ENCODE measurements at places on chromosomes 7 and 10.

GRCh38 chr10:96488161-96488935, 25.4 kb downstream of the TLL2 start:
- DNase-seq = no peak

- no peak for DNase-seq
Measured at GRCh38 chr7:74138945-74139843, 35.0 kb upstream of the EIF4H start.

DNA sequence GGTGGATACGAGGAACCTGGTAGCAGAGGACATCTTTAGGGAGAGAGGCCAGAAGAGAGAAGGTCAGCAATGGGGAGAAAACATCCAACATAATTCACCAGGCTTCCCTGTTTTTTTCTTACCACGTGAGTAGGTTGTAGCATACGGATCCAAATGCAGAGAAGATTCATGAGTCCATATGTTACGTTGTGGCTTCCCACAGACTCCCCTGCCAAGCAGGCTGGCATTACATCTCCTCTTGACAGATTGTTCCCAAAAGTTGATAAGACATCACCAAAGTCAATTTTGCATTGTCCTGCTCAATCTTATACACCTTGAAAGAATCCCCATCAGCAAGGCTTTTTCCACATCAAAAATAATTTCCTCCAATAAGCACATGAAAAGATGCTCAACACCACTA, 39.7 kb downstream of the DRGX start:
- DNase-seq = no peak

GRCh38 chr7:27188386-27189294, 3.6 kb upstream of the HOXA11 start:
- DNase-seq = no peak

- DNase-seq = no peak
Measured at GRCh38 chr7:142873281-142873784, 12.2 kb downstream of the TRPV6 start.

DNA sequence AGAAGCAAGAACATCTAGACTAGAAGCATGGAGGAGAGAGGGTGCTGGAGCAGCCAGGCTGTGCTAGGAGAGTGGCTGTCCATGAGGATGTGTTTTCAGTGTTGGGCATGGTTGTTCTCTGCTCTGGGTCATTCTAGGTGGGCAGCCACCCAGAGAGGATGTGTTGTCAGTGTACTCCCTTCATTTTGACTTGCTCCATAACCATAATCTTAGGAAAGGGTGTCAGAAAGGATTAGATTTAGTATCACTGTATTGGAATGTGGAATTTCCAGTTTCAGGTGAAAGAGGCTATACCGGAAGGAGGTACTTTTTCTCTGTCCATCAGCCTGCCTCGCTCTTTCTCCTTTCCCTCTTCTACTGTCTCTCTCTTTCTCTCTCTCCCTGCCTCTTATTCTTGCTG, 474.5 kb upstream of the PODXL start:
- no peak for DNase-seq

GRCh38 chr10:88292185-88292514, 291.0 kb downstream of the RNLS start:
- no peak for DNase-seq

DNA sequence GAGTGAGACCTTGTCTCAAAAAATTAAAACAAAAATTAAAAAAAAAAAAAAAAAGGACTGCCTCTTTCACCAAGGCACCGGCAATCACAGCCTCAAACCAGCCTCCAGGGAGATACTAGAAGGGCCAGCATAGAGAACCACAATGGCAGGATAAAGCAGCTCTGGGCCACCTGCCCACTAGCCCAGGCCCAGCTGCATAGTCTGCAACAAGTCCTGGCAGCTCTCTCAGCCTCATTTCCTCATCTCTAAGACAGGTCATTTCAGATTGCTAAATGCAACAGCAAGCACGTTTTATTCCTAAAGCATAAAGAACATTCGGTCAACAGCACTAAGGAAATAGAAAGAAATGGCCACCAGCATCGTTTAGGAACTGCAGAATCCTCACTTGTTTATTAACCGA, 28.8 kb downstream of the XPNPEP1 start:
- DNase-seq = no peak

DNA sequence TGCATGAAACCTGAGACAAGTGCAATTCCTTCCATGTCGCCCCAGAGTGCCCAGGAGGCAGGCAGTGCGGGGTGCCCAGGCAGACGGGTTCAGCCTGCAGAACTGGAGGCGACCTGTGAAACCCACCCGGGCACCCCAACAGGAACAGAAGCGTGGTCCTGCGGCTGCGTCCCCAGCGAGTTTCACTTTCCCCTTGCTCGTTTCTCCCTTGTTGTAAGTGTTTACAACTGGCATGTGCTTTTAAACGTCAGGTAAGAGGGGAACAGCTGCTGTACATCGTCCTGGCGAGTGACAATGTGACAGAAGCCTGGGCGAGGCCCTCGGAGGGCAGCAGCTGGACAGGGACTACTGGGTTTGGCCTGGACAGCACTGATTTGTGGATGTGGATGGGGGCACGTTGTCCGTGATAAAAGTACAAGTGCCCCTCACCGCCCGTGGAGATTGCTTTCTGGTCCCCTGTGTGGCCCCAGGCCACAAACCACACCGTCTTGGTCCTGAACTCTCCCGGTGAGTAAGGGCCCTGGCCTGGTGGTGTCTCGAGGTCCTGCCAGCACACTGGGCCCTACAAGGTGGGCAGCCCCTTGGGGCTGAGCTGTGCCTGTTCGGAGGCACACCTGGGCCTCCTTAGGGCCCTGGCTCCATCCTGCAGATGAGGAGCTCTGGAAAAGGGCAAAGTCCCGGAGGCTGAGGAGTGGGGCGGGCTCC, 4.0 kb downstream of the VENTX start:
- DNase-seq = no peak

GRCh38 chr10:28873540-28873939, 196.2 kb downstream of the BAMBI start:
- no peak for DNase-seq

- no peak for DNase-seq
Measured at GRCh38 chr7:116630932-116631671, 40.9 kb upstream of the MET start.

- DNase-seq = no peak
Measured at GRCh38 chr7:43590862-43591557, 8.1 kb downstream of the STK17A start.

DNA sequence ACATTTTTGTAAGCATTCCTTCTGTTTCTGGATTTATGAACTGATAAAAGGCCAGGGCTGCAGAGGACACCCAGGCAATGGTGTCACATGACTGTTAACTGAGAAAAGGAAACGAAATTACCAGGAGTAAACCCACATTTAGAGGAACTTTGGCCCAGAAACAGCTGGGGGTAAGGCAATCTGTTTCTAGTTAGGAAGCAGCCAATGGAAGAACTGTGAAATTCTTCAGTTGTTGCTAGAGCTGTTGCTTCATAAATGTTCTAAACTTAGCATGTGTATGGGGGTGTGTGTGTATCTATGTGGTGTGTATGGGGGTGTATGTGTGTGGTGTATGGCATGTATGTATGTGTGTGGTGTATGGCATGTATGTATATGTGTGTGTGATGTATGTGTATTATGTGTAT, 11.8 kb upstream of the PDCD4 start:
- no peak for DNase-seq

DNA sequence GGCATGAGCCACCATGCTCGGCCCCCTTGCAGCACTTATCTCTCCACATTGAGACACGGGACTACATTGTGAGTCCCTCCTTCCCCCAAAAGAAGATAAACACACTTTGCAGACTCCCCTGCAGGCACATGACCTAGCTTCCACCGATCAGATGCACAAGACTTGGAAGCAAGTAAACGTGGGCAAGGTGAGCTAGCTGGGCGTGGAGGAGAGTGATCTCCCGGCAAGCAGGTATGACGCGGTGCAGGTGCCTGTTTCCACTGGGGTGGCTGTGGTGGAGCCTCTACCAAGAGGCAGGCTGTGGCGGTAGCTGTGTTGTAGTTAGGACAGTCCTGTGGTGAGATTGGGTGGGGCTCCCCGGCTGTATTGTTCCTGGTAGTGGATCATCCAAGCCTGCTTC, 7.7 kb upstream of the COMTD1 start:
- no peak for DNase-seq

DNA sequence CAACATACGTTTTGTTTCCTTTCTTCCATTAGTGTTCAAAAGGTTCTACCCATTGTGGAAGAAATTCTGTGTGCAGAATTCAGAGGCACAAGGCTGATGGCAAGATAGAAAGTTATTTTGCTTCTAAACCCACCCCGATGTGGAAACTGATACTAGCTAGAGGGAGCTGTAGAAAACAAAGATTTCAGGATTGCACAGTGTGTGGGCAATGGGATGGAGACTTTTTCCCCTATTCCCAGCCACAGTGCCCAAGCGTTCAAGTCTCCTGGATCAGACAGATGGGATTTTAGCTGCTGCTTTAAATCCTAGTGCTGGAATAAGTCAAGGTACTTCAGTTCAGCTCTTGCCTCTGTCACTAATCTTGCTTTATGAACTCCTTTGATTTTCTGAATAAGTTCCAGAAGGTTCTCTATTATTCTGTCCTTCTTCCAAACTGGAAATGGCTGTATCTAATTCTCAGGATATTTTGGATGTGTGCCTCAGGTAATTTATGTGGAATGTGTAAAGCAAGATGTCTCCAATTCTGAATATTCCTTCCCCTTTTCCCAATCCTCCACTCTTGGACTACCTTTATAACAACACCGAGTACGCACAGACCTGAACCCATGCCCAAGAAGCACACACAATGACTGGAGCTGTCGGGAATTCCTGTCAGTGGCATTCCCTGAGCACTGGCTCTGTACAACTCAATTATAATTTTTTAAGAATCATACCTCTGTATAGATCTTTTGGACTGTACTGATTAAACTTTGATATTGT, 473.0 kb downstream of the PLXDC2 start:
- DNase-seq = no peak

DNA sequence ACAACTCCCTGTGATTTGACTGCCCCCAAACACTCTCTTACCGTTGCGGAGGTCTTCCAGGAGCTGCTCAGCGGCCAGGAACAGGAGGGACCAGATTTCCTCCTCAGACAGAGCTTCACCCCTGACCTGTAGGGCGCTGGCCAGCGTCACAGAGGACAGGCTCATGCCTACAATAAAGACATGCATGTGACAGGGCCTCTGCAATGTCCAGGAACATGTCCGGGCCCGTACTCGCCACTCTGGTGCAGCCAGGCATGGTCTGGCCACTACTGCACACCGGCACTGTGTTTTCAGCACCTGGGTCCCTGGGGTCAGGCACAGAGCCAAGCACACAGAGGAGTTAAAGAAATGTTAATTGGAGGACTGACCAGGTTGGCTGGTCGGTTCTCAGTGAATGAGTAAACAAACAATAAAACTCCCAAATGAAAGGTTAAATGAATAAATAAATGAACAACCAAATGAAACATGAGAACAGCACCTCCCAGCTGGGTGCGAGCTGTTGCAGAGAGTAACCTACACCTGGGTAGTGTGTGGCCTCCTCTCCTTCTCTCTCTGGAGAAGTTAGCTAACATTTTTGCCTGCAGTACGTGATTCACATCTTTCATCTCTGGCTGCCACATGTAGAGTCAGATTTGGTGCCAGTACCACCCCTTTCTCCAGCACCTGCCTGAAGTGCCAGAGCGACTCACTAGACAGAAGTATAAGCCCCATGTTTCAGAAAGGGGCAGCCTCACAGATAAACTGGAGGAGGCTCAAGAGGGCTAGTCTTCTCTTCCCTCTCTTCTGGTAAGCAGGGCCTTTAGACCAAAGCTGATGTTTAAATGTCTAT, 22.8 kb downstream of the FRMPD2 start:
- DNase-seq = peak; percentile 74

- DNase-seq = no peak
Measured at GRCh38 chr7:7977774-7978173, 9.2 kb downstream of the GLCCI1 start.

DNA sequence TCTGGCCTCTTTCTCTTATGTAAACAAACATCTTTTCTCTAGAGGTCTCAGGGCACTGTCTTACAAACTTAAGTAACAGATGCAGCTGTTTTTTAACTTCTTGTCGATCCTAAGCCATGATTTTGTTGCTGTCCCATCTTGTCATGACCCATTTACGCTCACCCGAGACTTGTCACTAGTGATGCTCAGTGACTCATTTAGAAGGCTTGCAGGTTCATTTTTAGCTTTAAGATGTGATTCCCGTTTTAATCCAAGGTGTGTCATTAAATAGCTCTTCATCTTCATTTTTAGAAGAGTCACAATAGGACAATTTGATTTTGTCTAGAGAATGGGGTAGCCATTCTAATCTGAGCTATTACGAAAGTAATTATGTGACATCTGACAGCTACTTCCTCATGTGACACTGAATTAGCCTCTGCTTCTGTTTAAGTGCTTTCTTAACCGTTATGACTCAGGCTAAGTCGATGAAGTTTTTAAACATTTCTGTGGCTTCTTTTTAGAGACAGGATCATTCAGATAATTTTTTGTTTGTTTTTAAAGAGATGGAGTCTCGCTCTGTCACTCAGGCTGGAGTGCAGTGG, 42.7 kb downstream of the SPDYE5 start:
- DNase-seq = no peak

- DNase-seq = no peak
Measured at GRCh38 chr7:107878636-107879035, 12.3 kb upstream of the DLD start.

- DNase-seq = no peak
Measured at GRCh38 chr10:25294032-25294926, 119.5 kb downstream of the GPR158 start.

GRCh38 chr7:41244246-41244645, 458.6 kb downstream of the INHBA start:
- no peak for DNase-seq

- no peak for DNase-seq
Measured at GRCh38 chr7:11206177-11206899, 232.7 kb downstream of the PHF14 start.

DNA sequence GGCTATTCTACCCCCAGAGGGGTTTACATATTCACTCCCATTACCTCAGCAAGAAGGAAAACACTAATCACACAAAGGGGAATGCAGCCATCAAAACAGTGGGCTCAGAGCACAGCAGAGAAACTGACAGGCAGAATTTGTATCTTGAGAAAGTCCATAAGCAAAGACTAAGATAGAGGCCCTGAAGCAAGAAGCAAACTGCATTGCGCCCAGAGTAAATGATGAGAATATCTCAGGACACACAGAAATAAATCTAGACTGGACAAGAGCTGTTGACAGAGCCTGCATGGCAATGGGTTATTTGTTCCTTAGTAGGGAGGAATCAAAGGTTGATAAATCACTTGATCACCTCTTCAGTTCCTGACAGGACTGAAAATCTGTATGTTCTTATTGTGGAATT, 440.7 kb upstream of the CELF2 start:
- DNase-seq = no peak

DNA sequence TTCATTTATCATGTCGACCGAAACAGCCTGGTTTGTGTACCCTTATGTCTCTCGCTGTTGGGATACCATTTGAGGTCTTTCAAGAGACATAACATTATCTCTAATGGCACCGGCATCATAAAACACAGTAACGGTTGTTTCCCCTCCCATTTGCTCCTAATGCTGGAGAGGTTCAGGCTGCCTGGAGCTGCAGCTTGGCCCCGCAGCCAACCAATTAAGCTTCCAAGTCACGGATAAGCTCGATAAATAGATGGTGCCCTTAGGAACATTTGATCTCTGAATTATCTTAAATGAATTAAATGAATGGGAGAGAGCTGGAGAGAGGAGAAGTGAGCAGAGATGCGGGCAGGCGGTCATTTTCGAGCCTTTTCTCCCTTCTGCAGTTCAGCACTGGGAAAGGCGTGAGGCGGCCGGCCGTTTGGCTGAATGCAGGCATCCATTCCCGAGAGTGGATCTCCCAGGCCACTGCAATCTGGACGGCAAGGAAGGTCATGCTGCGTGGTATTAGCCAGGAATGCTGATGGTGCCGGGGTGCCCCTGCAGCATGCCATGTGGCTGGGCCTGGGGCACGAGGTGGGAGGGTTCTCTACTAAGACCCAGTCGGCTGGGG, 12.6 kb downstream of the CPA4 start:
- DNase-seq = no peak

GRCh38 chr7:141359740-141360415, 191.3 kb upstream of the AGK start:
- DNase-seq = no peak

Measured in NCI-H510A (cell line).